ENCODE measurements at places on chromosomes 4 and X.

DNA sequence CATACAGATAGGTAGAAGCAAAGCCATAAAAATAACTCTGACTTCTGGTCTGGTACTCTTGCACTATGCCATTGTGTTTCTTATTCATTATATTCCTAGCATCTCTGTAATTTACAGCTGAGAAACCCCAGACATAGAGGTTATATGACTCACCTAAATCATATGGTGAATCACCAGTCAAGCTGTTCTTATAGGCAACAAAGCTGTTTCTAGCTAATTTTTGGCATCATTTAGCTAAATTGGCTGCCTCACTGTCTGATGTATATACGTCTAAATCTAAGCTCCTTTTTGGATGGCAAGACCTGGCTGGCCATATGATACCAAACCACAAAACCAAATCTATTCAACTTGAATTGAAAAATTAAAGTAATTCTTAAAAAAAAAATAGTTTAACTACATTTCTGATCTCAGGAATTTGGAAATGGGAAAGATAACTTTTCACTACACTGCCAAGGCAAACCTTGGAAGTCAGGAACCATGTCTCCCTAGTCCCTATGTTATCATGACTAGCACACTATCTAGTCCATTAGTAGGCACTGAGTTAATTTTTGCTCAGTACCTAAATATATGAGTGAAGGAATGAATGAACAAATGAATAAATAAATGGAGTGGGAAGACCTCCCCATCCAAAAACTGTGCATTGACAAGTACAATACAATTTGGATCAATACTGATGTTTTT is 41.3 kb upstream of the STAG2 start:
- no peak for DNase-seq

- peak; percentile 21 for DNase-seq
These were observed 61.8 kb downstream of the CLNK start for GRCh38 chr4:10622728-10623127.

DNA sequence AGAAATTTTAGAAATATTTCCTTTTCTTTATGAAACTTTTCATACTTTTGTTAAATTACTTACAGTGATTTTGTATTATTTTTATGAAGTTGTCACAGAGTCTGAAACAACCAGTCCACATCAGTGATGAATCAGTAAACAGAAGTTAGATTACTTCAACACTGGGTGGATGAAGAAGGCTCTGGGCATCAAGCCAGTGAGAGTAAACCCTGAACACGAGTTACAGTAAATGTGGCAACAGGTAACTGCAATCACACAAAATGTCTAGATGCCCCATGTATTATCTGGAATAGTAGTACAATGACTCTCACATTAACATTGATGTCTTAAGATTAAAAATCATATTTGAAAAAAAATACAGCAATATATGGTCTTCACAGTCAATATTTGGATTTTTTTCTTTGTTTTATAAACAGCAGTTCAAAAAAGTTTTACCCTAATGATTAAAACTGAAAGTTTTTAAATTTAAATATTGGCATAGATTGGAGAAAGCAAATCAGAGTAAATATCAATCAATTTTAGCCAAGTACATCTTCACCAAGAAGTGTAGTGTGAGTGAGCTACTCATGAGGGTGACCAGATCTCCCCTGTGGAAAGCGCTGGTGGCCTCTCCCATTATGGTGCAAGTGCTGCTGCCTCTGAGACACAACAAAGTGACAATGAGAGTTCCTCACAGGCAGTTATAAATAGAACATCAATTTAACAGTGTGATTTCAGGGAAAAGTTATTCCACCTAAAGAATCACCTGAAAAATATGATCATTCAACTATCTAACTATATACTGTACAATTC is 63.2 kb upstream of the UGT2B7 start:
- no peak for DNase-seq

DNA sequence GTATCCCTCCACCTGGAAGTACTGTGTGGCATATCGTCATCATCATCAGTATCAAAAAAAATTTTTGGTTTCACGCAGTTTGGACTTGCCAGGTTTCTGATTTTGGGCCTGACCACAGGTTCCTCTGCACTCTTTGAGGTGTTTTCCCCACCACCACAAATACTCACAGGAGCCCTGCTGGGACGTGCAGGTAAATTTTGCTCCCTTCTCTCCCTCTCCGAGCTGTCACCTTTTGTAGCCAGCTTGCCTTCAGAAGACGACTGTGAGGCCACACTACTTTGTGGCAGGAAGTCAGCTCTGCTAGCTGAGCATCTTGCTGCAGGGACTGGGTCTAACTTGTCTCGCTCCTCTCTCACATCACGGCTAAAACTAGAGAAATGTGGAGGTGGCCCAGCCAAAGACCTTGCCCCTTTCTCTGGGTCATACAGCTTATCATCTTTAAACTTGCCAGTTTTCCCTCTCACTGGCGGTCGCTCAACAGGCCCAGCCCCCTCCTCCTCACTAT is 2.8 kb downstream of the PJA1 start:
- DNase-seq, result no peak

GRCh38 chrX:120769576-120770341 is 105.9 kb downstream of the CT47B1 start:
- peak; percentile 63 for DNase-seq

DNA sequence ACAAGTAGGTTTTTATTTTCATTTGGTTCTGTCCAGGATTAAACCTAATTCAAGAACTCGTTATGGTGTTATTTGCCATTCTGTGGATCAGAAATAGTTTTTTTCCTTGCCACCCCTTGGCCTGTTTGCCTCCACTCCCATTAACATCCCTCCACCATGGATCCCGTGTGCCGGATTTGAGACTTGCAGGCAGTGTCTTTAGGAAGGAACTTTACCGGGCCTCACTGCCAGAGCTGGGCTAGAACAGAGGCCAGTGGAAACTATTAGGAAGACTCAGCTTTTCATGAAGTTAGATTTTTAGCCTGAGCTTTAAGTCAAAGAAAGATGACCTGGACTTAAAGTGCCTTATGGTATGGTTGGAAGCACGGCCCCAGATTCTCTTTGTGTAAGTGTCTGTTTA is 2.4 kb downstream of the KLHL2 start:
- no peak for DNase-seq

GRCh38 chrX:131317326-131317725 is 28.2 kb upstream of the IGSF1 start:
- DNase-seq, result no peak

DNA sequence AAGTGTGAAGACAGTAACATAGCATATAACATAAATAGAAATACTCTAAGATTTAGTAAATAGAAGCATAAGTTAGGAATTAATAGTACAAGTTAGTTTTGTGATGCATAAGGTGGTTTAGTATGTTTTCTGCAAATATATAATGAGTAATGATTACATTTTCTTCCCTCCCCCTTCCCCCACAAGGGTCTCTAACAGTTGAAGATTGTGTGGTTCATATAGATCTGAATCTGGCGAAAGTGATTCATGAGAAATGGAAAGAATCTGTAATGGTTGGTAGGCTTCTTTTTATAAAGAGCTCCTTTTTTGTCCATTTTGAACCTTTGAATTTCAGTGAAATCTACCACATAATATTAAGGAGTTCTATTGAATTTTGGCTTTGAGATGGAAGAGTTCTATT is 66.3 kb downstream of the N4BP2 start:
- no peak for DNase-seq

DNA sequence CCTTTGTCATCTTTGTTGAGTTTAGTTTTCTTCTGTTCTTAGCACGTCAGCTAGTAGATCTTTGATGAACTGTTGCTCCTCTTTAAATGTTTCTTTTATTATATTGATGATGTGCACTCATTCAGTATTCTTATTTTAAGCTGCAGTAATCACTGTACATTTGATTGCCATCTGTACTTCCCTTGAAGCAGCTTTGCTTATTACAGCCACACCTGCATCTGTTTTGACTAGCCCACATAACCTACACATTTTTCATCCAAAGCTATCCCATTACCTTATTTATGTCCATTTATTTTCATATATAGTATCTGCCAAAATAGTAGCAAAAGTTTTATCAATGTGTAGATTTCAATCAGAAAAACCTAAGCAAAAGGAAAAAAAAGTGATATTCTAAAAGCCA is 23.9 kb upstream of the GUCY1B1 start:
- DNase-seq, result no peak

- DNase-seq, result no peak
These were observed 739 bp upstream of the MSX1 start for GRCh38 chr4:4858527-4859324.

- DNase-seq, result no peak
These were observed 269.9 kb downstream of the SPRY1 start for GRCh38 chr4:123666486-123666885.

- no peak for DNase-seq
These were observed 28.9 kb downstream of the CYTL1 start for GRCh38 chr4:4990329-4990728.

DNA sequence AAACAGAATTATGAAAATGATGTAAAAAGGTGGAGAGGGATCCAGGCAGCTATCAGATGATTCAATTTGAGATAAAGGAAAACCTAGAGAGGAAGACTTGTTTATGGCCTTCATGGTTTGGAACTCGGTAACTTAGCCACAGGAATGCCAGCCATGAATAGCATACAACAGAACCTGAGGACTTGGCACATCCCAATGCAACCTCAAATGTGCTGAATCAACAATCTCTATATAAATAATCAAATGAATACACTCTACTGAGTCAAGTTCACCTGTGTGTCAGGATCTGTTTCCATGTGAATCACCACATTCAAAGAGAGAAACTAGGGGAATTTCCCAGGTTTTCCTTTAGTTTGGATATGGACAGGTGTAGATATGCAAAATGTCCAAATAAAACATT is 86.9 kb downstream of the MBNL3 start:
- DNase-seq, result no peak

- no peak for DNase-seq
These were observed 90.3 kb upstream of the TFDP3 start for GRCh38 chrX:133308499-133308897.

DNA sequence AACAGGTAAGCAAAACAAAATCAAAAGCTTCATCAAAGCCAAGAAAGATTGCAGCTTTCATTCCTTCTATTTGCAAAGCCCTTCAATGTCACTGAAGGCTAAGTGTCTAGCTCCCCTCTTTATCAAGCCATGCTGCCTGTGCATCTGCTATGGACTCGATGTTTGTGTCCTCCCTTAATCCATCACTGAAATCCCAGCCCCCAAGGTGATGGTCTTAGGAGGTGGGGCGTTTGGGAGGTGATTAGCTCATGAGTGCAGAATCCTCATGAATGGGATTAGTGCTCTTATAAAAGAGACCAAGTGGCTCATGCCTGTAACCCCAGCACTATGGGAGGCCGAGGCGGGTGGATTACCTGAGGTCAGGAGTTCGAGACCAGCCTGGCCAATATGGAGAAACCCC is 6.9 kb upstream of the TRIM2 start:
- DNase-seq, result no peak

GRCh38 chr4:12588582-12588981 is 895.6 kb downstream of the RAB28 start:
- DNase-seq, result no peak

DNA sequence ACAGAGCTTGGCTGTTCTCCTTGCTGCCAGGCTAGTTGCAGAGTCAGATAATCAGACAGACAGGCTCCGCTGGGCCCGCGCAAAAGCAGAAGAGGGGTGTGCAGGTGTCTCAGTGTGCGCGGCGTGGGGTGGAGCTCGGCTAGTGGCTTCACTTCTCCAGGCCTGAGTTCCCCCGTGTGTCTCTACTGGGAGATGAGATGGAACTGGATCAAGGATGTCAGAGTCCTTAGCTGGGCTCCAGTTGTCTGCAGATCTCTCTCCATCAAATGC is 21.1 kb downstream of the HTRA3 start:
- DNase-seq, result no peak

DNA sequence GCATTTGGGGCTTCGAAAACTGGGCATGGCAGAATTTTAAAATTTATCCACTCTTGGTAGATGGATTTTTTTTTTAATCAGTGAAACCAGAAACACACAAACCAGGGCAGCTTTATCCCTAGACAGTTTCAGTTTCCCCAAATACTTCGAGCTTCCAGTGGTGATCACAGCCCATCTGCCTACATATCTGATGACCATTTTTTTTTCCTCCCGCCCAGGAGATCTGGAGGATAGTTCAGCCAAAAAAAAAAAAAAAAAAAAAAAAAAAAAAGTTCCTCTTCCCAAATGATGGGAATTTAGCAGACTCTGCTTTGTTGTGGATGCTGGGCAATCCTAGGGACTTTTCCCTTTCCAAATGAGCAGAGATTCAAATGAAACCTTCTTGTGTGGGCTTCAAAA is 1.0 kb upstream of the TBC1D9 start:
- no peak for DNase-seq

GRCh38 chr4:119873794-119874325 is 192.8 kb downstream of the MAD2L1 start:
- DNase-seq, result no peak

- no peak for DNase-seq
These were observed 1.1 kb upstream of the AVPR2 start for GRCh38 chrX:153903238-153903980.

- DNase-seq, result no peak
These were observed 935.5 kb downstream of the ADGRL3 start for GRCh38 chr4:62135565-62136156.

DNA sequence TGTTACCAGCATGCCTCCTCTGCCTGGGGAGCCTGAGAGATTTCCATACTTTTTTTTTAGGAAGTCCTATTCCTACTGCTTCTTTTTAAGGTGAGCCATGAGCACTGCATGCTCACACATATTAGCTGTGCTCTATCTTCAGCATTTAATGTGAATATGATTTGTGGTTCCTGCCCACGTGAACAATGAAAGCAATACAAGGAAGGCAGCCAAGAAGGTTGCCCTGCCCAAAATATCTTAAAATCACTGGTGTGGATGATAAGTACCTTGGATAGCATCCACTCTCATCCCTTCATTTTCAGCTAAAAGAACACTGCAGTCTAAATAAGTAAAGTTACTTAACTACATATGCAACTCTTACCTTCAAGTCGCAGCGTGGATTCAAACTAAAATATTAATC is 607.5 kb downstream of the PACRGL start:
- DNase-seq, result no peak

DNA sequence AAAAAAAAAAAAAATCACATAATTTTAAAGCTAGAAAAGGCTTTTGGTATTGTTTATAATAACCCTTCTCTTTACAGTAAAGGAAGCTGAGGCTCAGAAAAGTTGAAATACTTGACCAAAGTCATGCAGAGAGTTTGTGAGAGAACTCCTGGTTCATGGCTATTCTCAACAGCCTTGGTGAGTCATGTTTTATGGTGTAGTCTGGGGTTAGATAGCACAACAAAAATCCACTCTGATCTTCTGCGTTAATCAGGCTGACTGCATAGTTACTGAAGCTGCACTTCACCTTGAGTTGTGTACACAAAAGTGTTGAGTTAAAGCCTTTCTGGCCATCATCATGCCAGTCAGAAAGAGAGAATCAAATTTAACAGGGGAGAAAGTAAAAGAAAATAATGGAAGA is 19.3 kb upstream of the SFRP2 start:
- DNase-seq, result no peak

- no peak for DNase-seq
These were observed 82.5 kb upstream of the PITX2 start for GRCh38 chr4:110705440-110705782.

- DNase-seq, result no peak
These were observed 512.7 kb upstream of the FAT1 start for GRCh38 chr4:187236209-187236890.
